ENCODE measurements at places on chromosomes 3 and 15.
A peak's percentile ranks its signal among the peaks of the same experiment; 100 is the strongest.

- DNase-seq = peak; percentile 33
Measured at GRCh38 chr15:58212909-58213526, 74.8 kb downstream of the AQP9 start.

DNA sequence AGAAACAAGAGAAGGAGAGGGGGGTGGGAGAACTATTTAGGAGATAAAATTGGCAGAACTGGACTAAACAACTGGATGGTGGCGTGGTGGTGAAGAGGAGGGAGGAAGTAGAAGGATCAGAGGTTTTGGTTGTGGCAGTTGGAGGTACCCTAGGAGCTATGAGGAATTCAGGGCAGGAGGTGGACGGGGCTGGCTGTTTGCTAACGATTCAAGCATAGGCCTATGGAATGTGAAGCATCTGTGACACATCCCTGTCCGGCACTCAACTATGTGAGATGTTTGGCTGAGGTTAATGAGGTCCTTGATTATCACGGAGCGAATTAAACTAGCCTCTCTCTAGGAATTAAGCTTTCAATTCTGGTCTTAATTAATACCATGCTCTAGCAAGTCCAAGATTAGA is 13.5 kb downstream of the TARS3 start:
- DNase-seq = no peak

DNA sequence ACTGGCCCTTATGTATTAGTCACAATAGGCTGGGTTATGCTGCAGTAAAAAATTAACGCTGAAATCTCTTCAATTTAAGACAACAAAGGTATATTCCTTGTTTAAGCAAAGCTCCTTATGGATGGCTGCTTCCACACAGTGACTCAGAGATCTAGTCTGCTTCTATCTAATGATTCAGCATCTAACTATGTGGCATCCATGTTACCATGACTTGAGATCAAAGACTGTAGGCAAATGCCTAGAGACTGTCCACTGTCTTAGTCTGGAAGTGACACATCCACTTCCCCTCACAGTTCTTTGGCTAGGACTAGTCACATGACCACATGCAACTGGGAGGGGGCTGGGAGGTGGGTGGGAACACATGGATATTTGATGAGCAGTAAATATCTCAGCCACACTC is 61.3 kb upstream of the PSMD6 start:
- no peak for DNase-seq

DNA sequence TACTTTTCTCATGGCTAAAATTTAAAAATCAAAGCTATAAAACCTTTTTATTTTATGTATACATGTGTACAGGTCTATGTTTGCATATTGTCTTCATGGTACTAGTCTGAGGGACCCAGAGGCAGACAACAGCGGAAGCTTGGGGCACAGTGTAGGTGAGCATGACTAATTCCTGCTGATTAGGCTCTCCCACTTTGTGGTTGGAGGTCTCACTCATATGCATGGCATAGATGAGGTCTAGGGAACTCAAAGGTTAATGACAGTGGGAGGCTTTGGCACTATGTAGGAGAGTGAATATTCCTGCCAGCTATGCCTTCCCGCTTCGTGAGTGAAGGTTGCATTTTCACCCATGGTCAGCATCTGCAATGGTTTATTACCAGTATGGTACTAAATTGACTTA is 47.5 kb upstream of the AADACL2 start:
- DNase-seq = no peak

DNA sequence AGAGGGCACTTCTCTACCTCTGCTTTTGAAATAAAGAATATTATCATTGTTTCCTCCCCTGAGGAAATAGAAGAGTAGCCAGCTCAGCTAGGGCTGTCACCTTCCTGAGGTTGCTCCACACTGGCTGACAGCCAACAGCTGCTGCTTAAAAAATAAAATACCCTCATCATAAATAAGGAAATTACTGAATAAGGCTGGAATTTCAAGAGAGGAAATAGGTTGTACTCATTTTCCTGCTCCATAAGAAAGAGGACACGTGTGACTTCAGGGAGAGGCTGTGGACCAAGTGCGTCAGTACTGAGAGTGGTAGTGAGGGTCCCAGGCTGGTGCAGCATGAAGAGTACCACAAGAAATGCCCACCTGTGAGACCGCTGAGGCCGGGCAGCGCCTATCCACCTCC is 8.1 kb upstream of the C2CD4B start:
- DNase-seq = no peak

DNA sequence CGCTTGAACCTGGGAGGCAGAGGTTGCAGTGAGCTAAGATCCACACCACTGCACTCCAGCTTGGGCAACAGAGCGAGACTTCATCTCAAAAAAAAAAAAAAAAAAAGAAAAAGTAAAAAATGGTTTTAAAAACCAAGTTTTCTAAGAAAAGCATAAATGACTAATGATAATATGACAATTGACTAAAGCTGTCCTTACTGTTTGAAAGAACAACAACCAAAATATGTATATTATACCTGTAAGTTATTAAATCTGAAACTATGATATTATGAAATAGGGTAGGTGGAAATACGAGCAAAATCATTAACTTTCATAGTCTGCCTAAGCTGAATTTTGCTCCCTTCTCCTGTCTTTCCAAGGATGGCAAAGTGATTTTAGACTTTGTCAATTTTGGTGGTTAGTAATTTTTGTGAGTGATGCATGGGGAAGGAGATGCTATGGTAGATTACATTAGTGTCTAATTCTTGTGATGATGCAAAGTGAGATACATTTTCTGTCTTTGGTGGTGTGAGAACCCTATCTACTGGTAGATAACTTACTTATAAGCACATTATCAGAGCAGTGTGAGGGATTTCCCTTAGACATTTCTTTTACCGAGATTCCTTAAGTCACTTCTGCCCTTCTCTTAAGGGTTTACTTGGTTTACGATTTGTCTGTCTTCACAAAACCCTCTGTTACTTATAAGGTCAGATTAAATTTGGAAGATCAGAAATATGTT is 10.6 kb upstream of the CHD2 start:
- no peak for DNase-seq

GRCh38 chr15:40591389-40591788 is 2.7 kb upstream of the KNL1 start:
- no peak for DNase-seq

DNA sequence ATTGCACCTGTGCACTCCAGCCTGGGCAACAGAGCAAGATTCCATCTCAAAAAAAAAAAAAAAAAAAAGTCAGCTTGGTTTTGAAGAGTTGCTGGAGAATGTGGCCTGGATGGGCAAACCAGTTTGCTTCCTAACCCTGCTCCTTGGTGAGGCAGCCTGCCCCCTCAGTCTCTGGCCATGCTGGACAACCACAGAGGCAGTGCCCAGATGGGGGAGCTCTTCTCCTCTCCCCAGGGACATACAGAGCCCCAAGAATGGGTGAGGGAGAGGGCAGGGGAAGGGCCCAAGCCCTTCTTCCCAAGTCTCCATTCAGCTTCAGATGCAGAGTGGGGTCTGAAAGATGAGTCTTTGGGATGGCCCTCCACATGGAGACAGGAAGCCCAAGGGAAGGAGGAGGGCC is 27.9 kb downstream of the CD276 start:
- no peak for DNase-seq

GRCh38 chr3:12483410-12483809 is 870 bp upstream of the TSEN2 start:
- no peak for DNase-seq

DNA sequence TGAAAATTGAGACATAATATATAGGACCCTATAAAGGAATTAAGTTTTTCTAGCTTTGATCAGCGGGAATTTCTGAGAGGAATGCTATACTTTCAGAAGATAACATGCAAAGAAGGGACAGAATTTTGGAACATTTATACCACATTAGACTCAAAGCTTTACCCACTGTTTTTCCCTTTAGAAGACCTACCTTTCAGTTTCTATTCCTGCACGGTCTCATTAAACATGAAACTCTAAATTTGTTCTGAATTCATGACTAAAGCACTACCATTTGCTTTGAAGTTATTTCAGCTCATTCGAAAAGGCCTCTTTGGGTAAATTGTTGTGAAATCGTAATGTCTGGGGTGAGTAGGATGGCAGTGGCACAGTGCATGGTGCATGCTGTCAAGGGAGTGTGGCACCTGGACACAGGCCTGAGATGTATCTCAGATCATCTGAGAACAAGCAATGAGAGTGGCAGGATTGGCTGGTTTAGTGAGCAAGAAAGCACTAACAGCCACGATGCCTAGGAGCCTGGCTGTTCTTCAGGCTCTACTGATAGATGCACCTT is 42.5 kb downstream of the CHCHD4 start:
- no peak for DNase-seq

DNA sequence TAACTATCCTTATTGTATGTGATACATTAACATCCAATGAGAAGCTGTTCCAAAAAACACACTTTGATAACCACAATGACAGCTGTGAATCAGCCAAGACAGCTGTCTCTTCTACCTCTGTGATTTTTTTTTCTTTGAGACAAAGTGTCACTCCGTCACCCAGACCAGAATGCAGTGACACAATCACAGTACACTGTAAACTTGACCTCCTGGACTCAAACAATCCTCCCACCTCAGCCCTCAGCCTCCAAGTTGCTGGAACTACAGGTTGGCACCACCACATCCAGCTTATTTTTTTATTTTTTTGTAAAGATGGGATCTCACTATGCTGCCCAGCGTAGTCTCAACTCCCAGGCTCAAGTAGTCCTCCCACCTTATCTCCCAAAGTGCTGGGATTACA is 73.5 kb upstream of the TMCO5A start:
- DNase-seq = no peak

DNA sequence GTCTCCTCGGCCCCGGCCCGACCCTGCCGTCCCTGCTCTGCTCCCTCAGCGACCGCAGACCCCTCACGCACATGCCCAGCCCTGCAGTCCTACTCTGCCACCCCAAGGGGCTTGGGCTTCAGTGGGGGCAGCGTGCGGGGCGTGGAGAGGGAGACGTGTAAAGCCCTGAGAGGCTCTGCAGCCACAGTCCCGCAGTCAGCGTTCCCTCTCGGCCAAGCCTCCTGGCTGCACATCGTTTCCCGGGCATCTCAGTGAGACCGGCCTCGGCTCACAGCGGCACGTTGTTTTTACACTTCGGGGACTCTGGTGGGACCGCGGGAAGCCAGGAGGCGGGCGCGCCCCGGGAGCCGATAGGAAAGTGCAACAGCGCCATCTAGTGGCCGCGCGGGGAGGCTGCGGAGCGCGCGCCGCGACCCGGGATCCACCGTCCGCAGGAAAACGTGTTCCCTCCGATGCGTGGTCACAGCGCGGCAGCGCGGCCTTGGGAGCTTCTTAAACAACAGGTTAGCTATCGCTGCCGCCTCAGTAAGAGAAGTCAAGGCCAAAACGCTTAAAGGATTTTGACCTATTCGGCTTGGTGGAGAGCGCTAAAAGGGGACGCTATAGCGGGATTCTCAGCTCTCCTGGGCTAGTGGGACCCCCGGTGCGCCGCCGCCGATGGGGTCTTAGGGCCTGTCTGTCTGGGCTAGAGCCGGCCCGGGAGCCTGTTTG is 226.8 kb upstream of the IGF1R start:
- DNase-seq = peak; percentile 39

- no peak for DNase-seq
Measured at GRCh38 chr15:47514200-47514652, 203.1 kb upstream of the SEMA6D start.

GRCh38 chr3:14340960-14341708 is 61.3 kb upstream of the SLC6A6 start:
- DNase-seq = no peak

DNA sequence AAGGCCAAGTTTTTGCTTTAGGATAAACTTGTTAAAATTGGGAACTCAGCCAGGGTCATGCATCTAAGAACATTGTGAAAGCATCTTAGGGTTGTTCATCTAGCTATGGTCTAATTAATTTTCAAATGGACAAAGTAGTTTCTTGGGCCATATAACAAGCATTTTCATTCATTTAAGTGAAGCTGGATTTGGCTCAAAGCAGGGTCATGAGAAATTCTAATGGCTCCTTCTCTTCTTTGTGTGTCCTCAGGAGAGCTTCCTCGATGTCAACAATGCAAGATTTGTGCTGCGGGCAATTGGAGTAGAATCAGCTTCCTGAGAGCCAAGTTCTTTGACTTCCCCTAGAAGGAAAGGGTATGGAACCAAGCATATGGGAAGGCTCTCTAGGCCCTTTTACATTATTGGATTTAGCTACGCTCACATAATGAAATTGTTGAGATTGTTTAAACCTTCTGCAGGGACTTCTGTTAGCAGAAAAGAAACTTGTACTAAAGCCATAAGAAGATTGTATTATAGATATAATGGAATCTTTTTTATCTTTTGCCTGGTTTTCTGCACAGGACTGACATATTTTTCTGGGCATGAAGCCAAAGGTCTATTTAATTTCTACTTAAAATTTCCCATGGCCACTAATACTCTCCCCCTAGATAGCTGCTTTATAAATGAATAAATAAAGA is 1.8 kb upstream of the SAMMSON start:
- DNase-seq = no peak

GRCh38 chr3:195107593-195107992 is 163.4 kb downstream of the XXYLT1 start:
- DNase-seq = no peak

DNA sequence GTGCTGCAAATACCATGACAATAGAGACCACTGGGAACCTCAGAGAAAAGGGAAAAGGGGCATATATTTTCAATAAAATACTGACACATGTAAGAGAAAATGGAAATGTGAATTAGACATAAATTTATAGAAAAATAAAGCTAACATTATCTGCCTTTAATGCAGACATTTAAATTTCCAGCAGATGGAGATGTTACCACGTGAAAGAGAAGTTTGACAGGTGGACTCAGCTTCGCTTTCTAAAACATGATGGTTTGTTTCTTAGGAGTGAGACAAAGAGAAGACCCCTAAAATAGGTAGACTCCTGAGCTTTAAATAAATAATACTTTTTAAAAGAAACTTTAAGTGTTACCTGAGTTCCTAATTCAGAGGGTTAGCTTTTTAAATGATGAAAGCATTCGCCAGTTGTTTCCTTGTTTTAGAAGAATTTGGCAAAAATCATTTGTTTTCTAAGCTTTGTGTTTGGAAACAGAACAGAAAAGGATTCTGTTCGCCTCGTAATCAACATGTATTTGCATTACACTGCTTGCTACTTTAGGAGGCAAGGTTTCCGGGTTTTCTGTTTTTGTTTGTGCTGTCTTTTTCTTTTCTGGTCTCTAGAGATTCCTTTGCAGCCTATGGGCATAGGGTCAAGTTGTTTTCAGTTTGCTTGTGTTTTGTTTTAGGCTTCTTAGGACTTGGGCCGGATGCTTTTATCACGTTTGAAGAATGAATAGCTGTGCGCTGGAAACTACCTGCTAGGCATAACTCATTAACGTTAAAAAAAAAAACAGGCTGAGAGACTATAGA is 271.4 kb downstream of the THSD4 start:
- no peak for DNase-seq

- no peak for DNase-seq
Measured at GRCh38 chr3:38608086-38608775, 41.3 kb downstream of the SCN5A start.

DNA sequence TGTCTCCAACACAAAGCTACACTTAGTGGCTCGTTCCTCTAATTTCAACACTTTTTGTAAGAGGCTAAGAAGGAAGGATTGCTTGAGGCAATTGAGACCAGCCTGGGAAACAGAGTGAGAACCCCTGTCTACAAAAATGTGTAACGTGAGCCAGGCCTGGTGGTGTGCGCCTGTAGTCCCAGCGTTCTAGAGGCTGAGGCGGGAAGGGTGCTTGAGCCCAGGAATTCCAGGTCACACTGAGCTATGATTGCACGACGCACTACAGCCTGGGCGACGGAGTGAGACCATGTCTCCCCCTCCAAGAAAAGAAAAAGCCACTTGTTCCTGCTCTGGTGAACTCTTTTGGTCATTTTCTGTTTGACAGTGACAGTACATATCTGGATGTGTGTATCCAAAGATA is 127.9 kb downstream of the GABRB3 start:
- no peak for DNase-seq

GRCh38 chr15:40825661-40826422 is 2.7 kb downstream of the PPP1R14D start:
- no peak for DNase-seq
